Tibial artery (tissue), 4 donors: ENCODE measurements at places on chromosomes 7 and 10.

DNA sequence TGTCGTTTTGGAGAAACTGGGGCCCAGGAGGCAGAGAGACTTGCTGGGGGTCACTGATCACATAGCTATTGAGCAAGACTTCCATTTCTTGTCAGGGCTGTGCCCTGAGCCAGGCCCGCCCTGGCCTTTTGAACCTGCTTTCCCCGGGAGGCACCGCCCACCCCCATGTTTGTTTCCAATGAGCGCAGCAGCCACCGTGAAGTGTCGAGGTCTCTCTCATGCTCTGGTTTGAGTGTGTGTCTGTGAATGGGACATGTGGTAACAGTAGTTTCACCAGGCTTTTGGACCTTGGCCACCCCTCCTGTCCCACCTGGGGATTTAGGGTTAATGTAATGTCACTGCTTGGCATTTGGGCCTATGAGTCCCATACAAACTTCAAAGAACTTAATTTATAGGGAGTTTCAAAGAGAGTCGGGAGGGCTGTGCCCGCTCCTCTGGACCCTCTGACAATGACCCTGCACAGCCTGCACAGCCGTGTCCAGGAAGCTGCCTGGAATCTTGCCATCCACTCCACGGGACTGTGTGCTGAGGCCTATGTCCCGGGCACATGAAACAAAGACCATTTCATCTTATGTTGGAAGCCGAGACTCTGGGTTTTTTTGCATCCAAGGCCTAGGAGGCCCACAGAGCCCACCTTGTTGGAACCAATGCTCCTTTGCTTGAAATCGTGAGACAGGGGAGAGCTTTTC lies 6.3 kb downstream of the PRF1 start:
- no peak for DNase-seq

- no peak for DNase-seq
These were observed 34.6 kb downstream of the TRIM8 start for GRCh38 chr10:102678842-102679289.

DNA sequence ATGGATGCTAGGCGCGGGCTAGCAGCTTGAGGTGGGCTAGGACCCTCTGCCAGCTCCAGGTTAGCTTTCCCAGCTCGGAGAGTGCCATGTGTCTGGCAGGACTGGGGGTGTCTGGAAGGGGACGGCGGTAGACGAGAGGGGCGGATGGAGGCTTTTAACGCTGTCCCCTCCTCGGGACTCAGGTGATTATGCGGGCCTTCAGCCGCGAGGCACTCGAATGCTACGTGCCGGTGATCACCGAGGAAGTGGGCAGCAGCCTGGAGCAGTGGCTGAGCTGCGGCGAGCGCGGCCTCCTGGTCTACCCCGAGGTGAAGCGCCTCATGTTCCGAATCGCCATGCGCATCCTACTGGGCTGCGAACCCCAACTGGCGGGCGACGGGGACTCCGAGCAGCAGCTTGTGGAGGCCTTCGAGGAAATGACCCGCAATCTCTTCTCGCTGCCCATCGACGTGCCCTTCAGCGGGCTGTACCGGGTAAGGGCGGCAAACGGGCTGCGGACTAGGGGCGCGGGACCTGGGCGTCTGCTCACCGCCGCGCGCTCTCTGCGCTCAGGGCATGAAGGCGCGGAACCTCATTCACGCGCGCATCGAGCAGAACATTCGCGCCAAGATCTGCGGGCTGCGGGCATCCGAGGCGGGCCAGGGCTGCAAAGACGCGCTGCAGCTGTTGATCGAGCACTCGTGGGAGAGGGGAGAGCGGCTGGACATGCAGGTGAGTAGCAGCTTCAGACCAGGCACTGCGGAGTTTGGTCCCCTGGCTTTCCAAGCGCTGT lies 1.1 kb downstream of the CYP26A1 start:
- no peak for DNase-seq

DNA sequence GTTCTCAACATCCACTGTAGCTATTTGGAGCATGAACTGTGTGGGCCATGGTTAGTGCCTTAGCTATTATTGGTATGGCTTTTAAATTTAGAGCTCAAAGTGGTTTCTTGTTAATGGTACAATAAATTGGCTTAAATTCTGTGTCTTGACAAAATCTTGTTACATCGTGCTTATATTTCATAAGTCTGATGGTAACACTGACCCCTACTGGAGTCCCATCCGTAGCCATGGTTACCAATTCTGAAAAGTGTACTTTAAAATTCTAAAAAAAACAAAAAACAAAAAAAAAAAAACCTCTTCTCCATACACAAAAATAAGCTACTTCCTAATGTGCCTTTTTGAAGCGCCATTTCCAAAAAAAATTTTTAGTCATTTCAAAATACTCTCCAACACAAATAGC lies 6.4 kb upstream of the RPP30 start:
- DNase-seq, result no peak

DNA sequence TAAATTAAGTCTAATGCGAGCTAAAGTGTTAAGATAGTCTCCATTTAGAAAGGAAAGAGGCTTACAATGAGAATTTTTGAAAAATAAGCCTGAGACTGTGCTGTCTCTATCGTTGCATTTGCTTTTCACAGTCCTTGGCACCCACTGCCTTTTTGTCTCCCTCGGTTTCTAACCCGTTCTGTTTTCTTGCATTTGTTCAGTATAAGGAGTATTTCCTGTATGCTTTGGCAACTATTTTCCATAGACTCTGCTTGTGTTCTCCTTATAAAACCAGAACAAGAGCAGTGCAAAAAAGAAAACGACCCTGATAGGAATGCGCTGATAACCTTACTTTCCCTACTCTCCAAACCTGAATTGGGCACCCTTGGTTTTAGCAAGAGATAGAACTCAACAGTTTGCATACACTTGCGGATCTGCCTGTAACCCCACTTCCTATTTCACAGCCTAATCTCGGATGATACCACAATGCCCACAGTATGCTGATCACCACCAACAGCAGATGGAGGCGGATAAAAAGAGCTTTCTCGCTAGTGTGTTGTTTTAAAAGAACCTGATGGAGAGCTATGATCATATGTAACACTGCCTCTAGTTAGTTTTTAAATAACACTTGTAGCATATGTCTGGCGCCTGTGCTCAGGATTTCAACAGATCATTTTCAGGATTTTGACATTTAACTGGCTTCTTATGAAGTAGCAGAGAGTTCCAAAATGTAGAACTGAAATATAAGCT lies 1.6 kb upstream of the ARHGAP12 start:
- no peak for DNase-seq

DNA sequence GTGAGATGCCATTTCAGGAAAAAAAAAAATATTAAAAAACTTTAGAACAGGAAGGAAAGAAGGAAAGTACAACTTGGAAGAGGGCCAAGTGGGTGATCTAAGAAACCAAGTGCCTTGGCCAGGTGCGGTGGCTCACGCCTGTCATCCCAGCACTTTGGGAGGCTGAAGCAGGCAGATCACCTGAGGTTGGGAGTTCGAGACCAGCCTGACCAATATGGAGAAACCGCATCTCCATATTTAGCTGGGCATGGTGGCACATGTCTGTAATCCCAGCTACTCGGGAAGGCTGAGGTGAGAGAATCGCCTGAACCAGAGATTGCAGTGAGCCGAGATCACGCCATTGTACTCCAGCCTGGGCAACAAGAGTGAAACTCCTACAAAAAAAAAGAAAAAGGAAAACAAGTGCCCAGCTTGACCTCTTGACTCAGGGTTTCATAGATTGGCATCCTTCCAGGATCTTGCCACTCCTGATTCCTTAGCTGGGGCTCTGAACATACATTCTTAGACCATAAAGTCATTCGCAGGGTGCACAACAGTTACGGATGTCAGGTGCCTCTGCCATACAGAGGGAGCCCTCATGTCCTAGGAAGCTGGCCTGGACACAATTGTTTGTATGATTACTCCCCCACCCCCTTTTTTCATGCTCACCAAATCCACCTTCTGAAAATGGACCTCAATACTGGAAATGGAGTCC lies 2.1 kb upstream of the GUSB start:
- DNase-seq, result peak; percentile 27

- DNase-seq, result no peak
These were observed 137.9 kb downstream of the ANLN start for GRCh38 chr7:36527549-36527913.

- DNase-seq, result no peak
These were observed 185.8 kb upstream of the PHYHIPL start for GRCh38 chr10:58990693-58991092.

GRCh38 chr10:113529575-113529974 lies 23.3 kb upstream of the HABP2 start:
- DNase-seq, result no peak

DNA sequence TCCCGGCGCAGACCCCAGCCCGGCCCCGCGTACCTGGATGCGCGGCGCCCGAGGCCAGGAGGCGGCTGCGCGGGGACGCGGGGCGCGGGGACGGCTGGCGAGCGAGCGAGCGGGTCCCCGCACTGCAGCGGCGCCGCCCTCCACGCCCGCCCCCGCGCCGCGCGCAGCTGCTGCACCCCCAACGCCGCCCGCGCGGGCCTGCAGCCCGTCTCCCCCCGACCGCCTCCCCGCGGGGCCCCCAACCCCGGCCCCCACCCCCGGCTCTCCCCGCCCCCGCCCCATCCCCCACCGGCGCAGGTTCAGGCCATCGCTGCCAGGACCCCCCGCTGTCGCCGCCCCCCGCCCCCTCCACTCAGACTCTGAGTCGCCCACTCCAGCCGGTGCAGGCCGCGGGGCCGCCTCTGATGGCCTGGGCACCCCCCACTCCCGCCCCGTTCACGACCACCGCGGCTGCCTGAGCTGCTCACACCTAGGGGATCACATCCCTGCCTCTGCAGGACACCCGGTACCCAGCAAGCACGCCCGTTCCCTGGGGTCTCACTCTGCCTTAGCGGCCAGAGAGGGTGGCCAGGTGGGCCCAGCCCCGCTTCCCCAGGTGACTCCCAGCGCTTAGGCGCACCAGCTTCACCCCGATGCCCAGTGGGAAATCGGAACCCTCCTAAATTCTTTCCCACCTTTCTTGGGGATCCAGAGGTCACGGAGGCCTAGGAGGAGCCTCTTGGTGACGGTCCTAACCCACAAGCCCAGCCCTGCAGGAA lies 13.9 kb upstream of the DNAAF5 start:
- no peak for DNase-seq

GRCh38 chr7:128017460-128017859 lies 13.8 kb downstream of the LRRC4 start:
- DNase-seq, result no peak

- no peak for DNase-seq
These were observed 11.0 kb downstream of the ZNF862 start for GRCh38 chr7:149849174-149849573.

DNA sequence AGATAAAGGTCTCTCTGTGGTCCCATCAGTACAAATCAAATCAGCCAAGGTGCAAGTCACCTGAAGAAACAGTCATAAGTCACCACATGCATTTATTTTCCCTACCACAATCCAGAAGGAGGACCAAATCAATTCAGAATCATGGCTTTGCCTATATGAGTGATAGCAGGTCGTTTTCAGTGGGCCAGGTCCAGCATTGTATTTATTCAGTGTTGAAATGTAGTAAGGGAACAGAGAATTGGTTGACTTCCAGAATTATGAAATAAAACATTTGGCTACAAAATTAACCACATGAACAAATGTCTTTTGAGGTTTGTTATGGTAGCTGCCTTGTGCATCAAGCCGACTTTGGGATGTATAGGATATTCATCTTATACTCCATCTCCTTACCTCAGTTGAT lies 88.4 kb downstream of the POLR1F start:
- no peak for DNase-seq

- peak; percentile 87 for DNase-seq
These were observed 982 bp downstream of the SFXN3 start for GRCh38 chr10:101031796-101032636.

- no peak for DNase-seq
These were observed 133.1 kb upstream of the PPP1R3A start for GRCh38 chr7:114051871-114052331.

DNA sequence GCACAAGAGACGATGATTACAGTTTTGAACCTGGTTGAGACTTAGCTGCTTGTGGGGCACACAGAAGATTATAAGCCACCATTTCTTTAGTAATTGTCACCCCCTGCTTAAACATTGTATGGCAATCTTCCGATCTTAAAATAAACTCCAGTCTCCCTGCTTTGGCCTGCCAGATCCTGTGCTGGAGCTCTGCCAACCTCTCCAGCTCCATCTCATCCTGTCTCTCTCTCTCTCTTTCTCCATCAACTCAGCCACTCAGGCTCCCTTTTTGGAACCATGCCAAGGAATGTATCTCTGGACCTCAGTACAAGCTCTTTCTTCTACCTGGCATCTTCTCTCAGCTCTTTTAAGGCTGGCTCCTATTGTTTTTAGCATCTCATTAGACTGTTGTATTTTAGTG lies 1053.2 kb downstream of the REEP3 start:
- no peak for DNase-seq

- DNase-seq, result no peak
These were observed 982.0 kb downstream of the SORCS1 start for GRCh38 chr10:106182542-106182941.

GRCh38 chr10:85043207-85043606 lies 714.8 kb downstream of the CCSER2 start:
- DNase-seq, result no peak

DNA sequence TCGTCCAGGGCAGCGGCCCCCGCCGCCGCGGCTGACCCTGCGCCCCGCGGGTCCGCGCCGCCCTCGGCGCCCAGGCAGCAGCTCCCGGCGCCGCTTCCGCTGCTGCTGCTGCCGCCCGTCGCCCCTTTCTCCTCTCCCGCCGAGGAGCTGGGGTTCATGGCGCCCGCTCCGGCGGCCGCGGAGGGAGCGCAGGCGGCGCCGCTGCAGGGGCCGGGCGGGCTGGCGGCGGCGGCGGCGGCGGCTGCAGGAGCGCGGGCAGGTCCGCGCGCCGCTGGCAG lies 286 bp downstream of the DGKI start:
- DNase-seq, result no peak

DNA sequence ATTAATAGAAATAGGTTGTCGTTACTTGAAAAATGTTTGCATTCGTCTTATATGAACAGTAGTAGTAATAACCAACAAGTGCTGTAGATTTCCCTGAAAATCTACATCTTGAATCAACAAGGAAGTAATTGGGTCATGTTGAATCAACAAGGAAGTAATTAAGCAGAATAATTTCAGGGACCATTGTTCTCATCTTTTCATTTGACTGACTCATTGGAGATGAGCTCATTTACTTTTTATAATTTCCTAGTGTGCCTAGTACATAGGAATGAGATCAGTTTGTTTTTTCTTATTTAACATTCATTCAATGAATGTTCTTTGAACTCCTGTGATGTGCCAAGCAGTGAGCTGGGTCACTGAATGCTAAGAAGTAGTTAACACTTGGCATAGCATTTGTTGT lies 8.2 kb downstream of the CLDN12 start:
- no peak for DNase-seq

DNA sequence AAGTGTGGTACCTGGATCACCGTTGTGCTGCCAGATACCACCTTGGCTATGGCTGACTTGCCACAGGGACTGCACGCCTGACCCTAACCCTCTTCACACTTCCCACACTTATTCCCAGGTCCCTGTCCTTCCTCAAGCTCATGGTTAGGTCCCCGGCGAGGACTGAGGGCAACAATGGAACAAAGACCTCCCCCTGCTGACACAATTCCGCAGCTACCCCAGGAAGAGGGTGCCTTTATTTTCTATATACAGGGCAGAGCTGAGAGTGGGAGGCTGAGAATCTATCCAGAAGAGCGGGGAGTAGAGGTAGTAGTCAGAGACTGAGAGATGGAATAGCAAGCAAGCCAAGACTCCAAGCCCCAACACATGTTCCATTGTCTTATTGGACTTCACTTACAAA lies 118.1 kb upstream of the SEM1 start:
- DNase-seq, result no peak

GRCh38 chr10:74852381-74852780 lies 26.0 kb downstream of the KAT6B start:
- no peak for DNase-seq
